AG08395 (cell line): ENCODE measurements at places on chromosomes 3 and 15.

GRCh38 chr3:132847849-132848625, 125.8 kb upstream of the NPHP3 start:
- no peak for DNase-seq

- DNase-seq = no peak
Observed at GRCh38 chr15:57827971-57828370, 121.5 kb downstream of the POLR2M start.

- no peak for DNase-seq
Observed at GRCh38 chr3:118396491-118396890, 638.2 kb downstream of the IGSF11 start.

DNA sequence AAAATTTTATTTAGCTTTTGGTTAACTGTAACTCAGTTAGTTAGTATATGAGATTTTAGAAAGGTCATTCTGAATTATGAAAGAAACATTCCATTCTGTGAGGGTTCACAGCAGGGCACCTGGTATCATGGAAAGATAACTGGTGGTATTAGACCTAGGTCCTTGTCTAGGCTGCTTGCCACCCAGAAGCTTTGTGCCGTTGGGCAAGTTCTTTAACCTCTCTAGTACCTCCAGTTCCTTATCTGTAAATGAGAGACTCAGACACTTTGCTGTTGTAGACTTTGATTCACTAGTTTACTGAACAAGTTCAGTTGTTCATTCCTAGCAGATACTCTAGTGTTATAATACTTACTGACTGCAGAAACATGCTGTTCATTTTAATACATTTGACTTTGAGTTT, 25.4 kb downstream of the PDCD6IP start:
- no peak for DNase-seq

DNA sequence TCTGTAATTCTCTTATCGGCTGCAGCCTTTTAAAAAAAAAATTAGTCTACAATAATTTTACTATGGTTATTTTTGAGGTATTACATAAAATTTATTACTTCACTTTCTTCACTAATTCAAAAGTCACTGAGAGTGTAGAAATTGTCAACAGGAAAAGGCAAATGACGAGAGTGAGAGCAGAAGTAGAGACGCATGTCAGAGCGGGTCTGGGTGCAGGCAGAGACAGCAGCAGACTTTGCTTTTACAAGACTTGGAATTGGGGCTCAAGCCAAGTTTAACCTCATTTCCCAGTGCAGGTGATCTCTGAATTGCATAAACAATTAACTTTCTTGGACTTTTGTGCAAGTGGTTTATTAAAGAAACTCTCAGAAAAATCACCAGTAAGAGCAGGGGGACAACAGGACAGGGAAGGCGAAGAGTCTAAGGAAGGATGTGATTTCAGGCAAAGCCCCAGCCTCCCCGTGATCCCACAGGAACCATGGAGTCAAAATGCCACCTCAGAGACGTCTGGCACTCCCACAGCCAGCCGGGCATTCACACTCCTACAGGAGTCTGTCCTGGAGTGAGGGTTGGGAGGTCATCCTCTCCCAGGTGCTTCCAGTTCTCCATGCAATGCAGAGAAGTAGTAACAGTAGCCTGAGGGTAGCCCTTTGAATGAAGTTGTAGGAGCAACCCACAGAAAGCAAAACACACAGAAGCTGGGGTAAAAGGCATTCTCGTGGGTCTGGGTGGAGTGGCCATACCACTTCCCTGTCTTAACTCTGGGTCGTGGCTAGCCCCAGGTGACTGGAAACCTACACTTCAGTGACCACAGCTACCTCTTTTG, 274.0 kb upstream of the TGFBR2 start:
- DNase-seq = no peak

- DNase-seq = no peak
Observed at GRCh38 chr3:49652218-49652902, 21.8 kb upstream of the APEH start.
